ENCODE measurements at places on chromosomes 12 and 14.

- DNase-seq: no peak
These were observed 6.4 kb upstream of the EP400 start for GRCh38 chr12:131943389-131943788.

GRCh38 chr12:52643233-52644077 is 8.6 kb downstream of the KRT2 start:
- DNase-seq: no peak

GRCh38 chr12:116958402-116959197 is 47.9 kb downstream of the FBXW8 start:
- DNase-seq: no peak

DNA sequence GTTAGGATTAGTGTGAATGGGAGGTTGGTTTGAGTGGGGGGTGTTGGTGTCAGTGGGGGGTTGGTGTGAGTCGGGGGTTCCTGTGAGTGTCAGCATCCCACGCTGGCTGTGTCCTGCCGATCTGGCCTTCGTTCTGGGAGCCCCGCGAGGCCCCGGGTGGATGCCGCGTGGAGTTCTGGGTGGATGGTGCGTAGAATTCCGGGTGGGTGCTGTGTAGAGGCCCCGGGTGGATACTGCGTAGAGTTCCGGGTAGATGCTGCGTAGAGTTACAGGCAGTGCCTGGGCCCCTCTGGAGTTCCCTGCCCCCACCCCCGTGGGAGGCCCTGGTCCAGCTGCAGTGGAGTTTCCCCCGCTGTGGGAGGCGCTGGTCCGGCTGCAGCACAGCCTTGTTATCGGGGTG is 8.7 kb downstream of the NOC4L start:
- no peak for DNase-seq

- no peak for DNase-seq
These were observed 17.5 kb downstream of the GSTZ1 start for GRCh38 chr14:77338302-77338701.

- no peak for DNase-seq
These were observed 78.9 kb upstream of the DICER1 start for GRCh38 chr14:95236221-95236620.

GRCh38 chr12:124867401-124867930 is 3.8 kb upstream of the SCARB1 start:
- no peak for DNase-seq

- DNase-seq: no peak
These were observed 274.7 kb downstream of the DAD1 start for GRCh38 chr14:22314183-22314820.

DNA sequence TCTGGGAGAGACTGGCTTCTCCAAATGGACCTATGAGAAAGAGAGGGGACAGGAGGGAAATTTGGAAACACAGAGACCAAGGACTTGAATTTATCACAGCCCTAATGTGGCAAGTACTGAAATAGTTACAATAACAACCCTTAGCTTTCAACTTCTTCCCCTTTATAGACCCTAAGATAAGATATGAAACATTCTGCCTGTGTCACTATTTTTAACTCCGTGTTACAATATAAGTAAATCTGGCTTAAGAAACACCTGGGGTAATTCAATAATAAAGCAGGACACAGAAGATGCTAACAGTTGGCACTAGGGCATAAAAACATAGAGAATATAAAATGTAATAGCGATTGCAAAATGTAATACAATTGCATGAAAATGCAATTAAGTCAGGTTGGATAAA is 216.4 kb downstream of the NOVA1 start:
- DNase-seq: no peak

DNA sequence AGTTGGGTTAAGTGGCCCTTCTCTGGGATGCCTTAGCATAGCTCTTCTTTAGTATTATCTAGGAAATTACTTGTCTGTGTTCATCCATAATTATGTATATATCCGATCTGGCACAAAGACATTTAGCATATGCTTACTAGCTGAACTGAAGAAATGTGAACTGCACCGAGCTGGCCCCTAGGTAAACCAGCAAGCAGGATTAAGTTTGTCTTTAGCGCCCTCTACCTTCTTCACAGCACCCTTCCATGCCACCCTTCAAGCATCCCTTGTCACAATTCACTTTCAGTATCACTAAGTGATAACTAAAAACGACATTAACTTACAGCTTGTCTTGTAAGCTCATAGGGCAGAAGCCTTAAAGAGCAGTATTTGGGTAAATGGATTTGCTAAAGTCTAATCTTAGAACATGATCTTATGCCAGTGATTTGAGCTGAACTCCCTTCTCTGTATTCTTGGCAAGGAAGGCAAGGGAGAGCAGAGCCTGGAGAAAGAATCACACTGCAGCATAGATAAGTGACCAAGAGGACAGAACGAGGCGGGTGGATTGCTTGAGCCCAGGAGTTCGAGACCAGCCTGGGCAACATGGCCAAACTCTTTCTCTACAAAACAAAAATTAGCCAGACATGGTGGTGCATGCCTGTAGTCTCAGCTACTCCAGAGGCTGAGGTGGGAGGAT is 2.6 kb upstream of the HAL start:
- no peak for DNase-seq

GRCh38 chr12:3122841-3123678 is 45.9 kb downstream of the TSPAN9 start:
- no peak for DNase-seq

DNA sequence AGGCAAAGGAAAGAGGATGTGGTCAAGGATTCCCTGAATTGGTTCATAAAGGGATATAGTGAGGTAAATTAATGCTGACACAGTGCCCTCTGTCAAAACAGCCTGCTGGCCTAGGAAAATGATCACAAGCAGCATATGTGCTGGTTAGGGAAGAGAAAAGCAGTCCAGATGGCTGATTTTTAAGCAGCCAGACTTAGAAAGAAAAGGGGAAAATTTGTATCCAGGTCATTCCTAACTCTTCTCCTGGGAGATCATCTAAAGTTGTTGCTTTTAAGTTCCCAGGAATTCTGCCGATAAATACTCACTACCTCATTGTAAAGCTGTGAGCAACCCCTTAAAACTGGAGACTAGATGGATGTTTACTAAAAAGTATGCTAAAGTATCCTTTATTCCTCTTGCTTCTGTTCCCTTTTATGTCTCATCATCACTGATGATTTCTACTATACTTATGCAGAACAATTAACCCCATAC is 46.4 kb upstream of the CNOT2 start:
- DNase-seq: no peak

DNA sequence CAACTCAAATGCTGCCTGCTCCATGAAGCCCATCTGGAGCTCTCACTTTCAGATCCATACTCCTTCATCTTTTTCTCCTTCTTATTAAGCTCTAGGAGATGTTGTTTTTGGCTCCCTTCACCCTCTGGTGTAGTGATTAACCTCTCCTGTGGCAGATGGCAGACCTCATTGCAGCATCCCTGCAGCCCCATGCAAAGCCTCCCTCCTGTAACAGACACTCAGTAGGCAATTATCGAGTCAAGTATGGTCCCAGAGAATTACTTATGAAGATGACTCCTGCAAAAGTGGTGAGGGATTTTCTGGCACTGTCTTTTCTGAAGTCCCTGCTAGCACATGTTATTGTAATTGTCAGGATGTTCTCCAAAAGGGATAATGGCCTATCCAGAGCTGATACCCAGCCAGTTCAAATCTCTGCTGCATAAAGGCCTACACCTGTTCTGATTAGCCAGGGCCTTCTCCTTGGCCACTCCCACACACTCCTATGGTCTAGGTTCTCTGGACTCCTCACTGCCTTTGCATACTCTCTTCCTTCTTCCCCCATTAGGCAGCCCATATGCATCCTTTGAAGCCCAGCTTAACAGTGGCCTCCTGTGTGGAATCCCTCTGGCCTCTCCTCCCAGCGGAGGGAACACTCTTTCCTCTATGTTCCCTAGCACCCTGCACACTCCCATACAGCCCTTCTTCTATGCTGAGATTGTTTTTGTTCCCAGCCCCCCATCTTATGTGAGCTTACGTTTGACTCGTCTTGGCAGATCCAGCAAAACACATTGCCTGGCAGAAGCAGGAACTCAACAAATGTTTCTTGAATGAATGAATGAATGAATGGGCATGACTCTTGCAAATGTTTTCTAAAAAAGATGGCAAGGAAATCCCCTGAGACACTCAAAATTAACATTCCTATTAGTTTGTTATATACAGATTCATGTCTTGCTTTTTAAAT is 43.9 kb upstream of the MDM1 start:
- no peak for DNase-seq

Measured in NCI-H1417 treated with DMSO at 0.1 percent for 48 hours (cell line).